Left cardiac atrium (tissue), 4 donors: ENCODE measurements at places on chromosomes 5 and 9. TPM values are rescaled to one million over a fixed set of nuclear protein-coding genes. Genes with fewer than 3 reads are reported as not detected.

- no peak for DNase-seq
Measured at GRCh38 chr9:135665795-135666189, 2.7 kb downstream of the LCN9 start.

- no peak for DNase-seq
Measured at GRCh38 chr5:57666582-57666981, 184.0 kb upstream of the ACTBL2 start.

- no peak for DNase-seq
Measured at GRCh38 chr5:179905161-179905560, 2.5 kb downstream of the TBC1D9B start.

- no peak for DNase-seq
Measured at GRCh38 chr5:135350536-135350935, 48.5 kb downstream of the MACROH2A1 start.

DNA sequence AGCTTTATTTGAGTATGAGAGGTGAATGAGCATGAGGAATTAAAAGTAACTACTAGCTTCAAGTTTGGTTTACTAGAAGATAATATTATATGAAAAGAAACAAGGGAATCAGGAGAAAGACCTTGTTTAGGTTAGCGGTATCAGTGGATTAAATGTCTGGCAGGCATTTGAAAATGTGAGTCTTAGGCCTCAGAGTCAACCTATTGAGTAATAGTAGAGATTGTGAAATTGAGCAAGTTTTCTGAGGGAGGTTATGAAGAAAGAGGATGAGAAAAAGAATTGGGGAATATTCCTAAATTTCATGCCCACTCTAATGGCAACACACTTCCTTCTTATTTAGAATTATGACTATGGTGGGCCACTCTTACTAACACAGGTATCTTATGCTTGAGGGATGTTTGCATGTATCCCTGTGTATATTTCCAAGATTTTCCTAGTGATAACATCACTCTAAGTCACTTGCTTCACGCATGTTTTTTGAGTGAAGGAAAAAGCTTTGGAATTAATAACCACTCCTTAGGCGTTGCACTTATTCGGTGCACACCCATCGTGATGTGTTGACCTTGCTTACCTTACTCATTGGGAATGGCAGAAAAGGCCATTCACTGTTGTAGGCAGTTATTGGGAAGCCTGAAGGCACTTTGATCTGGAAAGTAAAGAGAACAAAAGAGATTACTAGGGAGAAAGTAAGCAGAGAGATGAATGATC lies 8.2 kb upstream of the ELL2 start:
- DNase-seq: no peak

The ACOT12 gene
- not detected for total RNA-seq

- no peak for DNase-seq
Measured at GRCh38 chr5:170429014-170429413, 39.8 kb upstream of the KCNMB1 start.

GRCh38 chr5:179226696-179227095 lies 118.6 kb downstream of the ADAMTS2 start:
- DNase-seq: peak; percentile 5

- no peak for DNase-seq
Measured at GRCh38 chr5:43613370-43613769, 10.4 kb downstream of the NNT start.

The KIF20A gene
- total RNA-seq: 1.1 TPM

GRCh38 chr9:106970219-106970975 lies 107.4 kb downstream of the ZNF462 start:
- DNase-seq: no peak

DNA sequence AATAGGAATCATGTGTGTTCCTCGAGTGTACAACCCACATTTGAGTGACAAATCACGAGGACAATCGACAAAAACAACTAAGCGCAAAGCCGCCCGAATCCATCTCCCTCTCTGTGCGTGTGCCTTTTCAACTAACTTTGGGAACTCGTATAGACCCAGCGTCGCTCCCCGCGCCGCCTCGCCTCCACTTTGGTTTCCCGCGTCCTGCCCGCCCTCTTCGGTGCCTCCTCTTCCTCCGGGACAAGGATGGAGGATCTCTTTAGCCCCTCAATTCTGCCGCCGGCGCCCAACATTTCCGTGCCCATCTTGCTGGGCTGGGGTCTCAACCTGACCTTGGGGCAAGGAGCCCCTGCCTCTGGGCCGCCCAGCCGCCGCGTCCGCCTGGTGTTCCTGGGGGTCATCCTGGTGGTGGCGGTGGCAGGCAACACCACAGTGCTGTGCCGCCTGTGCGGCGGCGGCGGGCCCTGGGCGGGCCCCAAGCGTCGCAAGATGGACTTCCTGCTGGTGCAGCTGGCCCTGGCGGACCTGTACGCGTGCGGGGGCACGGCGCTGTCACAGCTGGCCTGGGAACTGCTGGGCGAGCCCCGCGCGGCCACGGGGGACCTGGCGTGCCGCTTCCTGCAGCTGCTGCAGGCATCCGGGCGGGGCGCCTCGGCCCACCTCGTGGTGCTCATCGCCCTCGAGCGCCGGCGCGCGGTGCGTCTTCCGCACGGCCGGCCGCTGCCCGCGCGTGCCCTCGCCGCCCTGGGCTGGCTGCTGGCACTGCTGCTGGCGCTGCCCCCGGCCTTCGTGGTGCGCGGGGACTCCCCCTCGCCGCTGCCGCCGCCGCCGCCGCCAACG lies at the start of gene GPR150:
TSS of gene GPR150 (plus strand) at position 58 of the 840 bp plus-strand sequence. CDS start at position 247, 189 bp downstream.
- DNase-seq: peak; percentile 68

GRCh38 chr9:127418037-127418471 lies 6.1 kb upstream of the ZNF79 start:
- DNase-seq: no peak

GRCh38 chr5:113151641-113152379 lies 175.2 kb downstream of the DCP2 start:
- no peak for DNase-seq

DNA sequence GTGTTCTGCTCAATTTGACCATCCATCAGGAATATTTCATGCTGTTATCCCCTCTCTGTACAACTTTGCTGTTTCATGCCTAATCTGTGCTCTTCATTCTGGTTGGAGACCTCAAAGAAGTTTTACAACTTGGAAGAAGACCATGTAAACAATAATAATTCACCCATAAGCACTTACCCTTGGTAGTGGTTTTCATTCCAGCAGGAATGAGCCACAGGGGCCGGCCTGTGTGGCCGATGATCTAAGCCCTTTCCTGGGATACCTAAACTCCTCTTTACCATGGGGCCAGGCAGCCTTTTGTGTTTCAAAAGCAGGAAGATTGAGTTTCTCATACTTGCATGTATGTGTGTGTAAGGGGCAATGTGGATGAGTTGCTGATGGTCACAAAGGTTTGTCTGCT lies 165.0 kb downstream of the FGF1 start:
- DNase-seq: no peak

The CAMK4 gene
- 0.63 TPM for total RNA-seq

GRCh38 chr9:132002643-132003318 lies 76.9 kb downstream of the MED27 start:
- DNase-seq: no peak

The PCDH1 gene
- total RNA-seq: 36.0 TPM

- no peak for DNase-seq
Measured at GRCh38 chr5:89535411-89535810, 652.4 kb upstream of the MEF2C start.

The ADAMTSL2 gene
- 16.7 TPM for total RNA-seq

GRCh38 chr5:134132372-134133187 lies 18.1 kb downstream of the TCF7 start:
- peak; percentile 26 for DNase-seq

DNA sequence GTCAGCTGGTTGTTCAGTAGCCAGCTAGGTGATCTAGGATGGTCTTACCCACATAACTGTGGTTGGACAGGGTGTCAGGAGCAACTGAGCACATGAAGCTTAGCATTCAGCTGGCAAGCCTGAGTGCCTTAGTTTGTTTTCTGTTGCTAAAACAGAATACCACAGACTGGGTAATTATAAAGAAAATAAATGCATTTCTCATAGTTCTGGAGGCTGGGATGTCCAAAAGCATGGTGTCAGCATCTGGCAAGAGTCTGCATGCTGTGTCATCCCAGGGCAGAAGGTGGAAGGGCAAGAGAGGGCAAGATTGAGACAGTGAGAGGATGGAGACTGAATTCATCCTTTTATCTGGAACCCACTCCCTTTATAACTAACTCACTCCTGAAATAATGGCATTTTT lies 921.5 kb downstream of the TLE4 start:
- DNase-seq: no peak

DNA sequence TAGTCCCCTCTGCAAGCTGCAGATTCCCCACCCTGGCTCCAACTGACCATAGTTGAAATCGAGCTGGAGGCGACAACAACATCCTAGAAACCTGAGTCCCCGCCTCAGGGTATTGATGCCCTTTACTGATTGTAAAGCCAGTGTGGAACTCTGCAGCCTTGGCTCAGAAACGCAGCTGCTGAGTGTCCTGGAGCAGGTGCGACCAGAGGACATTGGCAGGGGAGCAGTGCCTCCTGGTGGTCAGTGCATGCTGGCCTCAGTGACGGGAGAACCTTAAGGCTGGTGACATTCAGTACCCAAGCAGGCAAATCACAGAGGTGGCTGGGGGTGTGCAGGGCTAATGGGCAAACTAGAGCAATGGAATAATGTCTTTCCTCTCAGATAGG lies 20.4 kb upstream of the ZNF354B start:
- DNase-seq: peak; percentile 70

GRCh38 chr5:72510610-72511181 lies 3.5 kb upstream of the ZNF366 start:
- peak; percentile 54 for DNase-seq

DNA sequence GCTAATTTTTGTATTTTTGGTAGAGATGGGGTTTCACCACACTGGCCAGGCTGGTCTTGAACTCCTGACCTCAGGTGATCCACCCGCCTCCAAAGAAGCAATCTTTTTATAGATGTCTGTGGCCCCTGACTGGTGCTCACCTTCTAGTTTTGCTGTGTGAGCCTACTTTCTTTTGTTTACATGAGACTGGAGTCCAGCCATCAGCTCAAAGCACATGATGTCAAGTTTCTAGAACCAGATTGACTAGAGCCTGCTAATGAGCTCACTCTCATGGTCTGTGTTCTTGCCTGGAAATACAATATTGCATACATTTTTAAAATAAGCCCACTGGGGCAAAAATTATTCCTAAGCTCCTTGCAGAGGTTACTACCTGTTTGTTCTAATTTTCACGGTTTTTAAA lies 102.9 kb upstream of the PIK3R1 start:
- no peak for DNase-seq

The NRARP gene
- total RNA-seq: 4.9 TPM

DNA sequence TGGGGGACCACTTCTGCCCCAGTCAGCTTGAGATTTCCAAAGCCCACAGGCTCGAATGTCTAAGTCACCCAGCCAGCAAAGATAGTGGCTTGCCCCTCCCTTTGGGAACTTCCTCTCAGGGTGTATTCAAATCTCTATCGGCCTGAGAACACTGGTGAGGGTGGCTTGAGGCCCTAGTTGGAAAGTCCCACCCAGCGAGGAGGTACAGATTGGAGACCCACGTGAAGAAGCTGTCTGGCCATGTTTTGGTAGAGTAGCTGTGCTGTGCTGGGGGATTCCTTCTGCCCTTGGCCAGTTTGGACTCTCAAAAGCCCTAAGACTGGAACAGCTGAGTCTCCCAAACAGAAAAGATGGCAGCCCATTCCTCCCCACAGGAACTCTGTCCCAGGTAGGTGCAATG lies 172.7 kb upstream of the RIOK2 start:
- no peak for DNase-seq

DNA sequence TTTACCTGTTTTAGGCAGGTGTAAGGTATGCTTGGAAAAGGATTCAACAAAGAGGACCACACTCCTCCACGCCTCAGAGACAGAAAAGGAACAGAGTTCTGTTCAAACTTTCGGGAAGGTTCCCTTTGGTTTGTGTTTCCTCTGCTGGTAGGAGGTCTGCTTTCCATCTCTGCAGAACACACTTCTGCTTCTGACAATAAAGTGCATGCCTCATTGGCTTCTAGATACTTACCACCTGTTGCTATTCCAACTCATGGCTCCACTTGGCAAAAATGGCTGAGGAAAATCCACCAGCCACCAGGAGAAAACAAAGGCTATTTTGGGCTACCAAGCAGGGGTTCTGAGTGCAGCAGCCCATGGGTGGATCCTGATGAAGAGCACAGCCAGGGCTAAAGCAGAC lies 112.7 kb downstream of the NRG2 start:
- DNase-seq: no peak

DNA sequence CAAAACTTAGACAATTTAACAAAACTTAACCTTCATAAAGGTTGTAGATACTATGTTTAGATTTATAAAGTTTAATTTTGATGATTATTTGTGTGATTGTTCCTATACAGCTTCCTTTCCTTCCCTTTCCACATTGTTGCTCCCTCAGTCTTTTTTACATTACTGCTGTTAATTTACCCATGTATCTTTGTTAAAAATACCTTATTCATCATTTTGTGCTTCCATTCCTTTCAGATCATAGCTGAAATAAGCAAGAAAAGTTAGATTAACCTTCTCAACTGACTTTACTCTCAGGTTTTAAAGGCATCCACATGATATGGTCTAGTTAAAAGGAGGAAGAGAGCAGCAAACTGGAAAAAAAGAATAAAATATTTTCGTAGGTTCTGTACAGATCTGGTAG lies 2.0 kb downstream of the SMAD5 start:
- DNase-seq: no peak

- no peak for DNase-seq
Measured at GRCh38 chr5:34970552-34970951, 41.2 kb downstream of the DNAJC21 start.

- peak; percentile 32 for DNase-seq
Measured at GRCh38 chr5:72018143-72018803, 89.0 kb upstream of the MAP1B start.

DNA sequence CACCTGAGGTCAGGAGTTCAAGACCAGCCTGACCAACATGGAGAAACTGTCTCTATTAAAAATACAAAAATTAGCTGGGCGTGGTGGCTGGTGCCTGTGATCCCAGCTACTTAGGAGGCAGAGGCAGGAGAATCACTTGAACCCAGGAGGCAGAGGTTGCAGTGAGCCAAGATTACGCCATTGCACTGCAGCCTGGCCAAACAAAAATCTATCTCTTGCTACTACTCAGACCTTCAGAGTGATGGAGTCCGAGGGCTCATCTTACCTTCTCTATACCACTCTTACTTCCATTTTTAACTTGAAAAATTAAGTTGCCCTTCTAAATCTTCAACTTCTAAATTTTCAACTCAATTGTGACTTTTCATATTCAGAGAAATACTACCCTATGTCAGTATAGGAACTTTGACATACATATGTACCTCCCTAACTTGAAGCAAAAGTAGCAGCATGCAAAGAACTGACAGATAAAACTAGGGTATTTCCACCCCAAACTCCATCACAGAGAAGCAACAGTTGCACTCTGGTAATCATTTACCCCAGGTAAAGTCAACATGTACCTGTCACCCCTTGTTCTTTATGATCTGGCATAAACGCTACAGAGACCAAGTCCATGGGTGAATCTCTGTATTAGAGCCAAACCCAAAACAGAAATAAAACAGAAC lies 11.4 kb downstream of the ZFAND5 start:
- no peak for DNase-seq

DNA sequence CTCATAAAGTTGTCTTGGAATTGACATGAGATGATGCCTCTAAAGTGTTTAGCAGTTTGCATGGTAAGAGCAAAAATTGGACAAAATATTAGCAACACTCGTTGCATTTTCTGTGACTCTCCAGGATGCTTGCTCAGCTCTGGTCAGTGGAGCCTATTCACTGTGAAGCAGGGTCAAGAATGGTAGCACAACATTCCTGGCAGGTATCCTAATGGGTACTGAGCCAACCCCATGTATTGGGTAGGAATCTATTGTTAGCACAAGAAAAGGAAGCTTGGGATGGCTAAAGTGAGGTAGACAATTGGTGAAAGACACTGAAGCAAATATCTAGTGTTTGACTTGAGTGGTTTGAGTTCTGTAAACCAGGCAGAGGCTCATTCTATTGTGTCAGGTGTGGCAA lies 10.4 kb upstream of the ACTBL2 start:
- DNase-seq: no peak
